ENCODE measurements at places on chromosomes 2 and 18.

GRCh38 chr18:76875390-76876325 lies 53.3 kb downstream of the ZNF236 start:
- peak; percentile 40 for DNase-seq

DNA sequence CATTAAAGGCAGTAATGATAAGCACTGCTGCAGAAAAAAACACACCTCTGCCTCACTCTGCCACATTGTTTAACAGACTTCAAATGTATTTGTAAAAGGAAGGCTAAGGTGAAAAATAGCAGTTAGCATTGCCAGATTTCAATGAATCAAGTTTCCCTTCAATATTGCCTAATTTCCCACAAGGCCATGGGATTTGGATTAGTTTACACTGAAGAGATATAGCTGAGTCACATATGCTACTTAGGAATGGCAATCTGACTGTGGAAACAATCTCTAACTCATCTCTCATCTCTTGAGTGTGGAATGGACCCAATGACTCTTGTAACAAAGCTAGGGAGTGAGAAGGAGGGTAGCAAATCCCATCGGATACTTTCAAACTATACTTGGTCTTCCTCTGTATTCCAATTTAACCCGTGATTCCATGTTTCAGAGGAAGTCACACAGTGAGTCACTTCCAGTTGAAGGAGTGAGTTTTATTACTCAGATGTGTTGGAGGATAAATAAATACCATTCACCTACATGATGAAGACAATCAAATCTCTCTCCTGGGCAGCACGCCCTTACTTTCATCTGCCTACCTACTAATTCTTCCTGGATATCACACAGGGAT lies 5.1 kb downstream of the B4GALT6 start:
- no peak for DNase-seq

GRCh38 chr2:12606472-12607000 lies 110.2 kb upstream of the TRIB2 start:
- no peak for DNase-seq

GRCh38 chr2:136067897-136068580 lies 49.9 kb downstream of the CXCR4 start:
- no peak for DNase-seq

DNA sequence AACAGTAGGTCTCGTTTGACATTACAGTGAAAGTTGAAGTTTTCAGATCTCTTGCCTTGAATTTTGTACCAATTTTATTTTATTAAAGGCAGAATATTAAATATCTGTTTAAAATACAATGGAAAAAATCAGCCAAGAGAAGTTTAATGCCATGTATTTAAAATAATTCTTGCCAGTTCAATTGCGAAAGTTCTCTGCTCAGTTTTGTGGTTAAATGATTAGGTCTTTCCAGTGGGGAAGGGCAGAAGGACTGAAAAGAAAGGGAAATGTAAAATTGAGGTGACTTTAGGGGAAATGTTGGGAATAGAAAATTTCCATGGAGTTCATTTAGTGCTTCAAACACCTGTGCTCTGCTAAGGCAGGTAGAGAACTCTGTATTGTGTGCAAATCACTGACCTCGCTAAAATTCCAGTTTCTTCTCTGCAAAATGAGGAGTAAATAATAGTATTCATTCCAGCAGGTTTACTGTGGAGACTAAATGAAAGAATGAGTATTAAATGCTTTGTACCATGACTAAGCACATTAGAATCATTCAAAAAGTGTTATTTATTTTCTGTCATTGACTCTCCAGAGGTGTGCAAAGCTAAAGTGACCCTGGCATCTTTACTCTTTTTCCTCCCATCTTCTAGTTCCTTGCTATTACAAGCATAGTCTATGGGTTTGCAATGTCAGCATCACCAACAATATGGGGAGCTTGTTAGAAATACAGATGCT lies 74.4 kb downstream of the KIAA1328 start:
- no peak for DNase-seq

GRCh38 chr2:151987484-151987883 lies 111.4 kb downstream of the CACNB4 start:
- no peak for DNase-seq

DNA sequence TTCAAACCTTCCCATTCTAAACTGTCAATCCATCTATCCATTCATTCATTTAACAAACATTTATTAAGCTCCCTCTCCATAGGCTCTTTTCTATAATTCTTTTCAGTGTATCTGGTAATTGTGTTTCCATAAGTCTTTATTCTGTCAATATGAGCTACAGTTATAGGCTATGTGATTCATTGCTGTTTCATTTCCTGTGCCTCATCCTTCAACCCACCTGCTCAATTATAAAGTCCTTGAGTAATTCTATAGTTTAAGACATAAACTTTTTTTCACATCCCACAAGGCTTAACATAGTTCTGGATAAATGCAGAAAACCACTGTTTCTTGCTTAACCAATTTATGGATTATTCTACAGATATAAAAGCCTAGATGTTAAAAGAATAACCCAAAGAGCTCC lies 84.2 kb upstream of the PIK3C3 start:
- no peak for DNase-seq

- DNase-seq, result no peak
Measured at GRCh38 chr2:216343221-216343980, 28.9 kb downstream of the MARCHF4 start.

GRCh38 chr2:215601990-215602721 lies 166.3 kb upstream of the FN1 start:
- no peak for DNase-seq

DNA sequence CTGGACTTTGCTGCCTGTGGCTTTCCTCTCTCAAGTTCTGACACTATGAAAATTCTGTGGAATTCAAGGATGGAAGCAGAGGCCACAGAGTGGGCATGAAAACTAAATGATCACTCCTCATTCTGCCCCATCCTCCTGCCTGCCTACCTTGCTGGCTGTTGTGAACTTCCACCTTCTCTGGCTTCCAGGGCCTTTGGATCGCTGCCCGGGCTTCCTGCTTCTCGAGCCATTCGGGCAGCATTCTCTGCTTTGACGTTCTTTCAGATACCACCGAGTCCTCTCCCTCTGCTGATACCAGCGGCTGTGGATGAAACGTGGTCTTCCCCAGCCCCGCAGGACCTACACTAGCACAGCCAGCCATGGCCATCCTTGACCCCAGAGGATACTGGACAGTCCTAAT lies 327.7 kb upstream of the SLC14A2 start:
- no peak for DNase-seq

DNA sequence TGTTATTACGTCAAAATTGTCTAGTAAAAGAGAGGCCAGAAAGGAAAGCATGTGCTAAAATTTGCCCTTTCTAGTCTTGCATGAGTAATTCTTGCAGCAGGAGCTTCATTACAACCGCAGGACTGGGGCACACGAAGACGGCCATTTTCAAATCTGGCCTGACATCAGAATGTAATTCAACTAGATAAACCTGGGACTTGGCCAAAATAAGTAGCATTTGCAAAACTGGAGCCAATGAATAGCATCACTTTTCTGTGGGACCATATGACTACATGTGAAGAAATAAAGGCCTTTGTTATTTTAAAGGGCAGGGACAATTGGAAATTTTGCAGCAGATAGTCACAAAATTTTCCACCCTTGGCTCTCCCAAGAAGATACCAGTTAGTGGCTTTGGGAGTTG lies 3.0 kb upstream of the FZD7 start:
- DNase-seq, result no peak

DNA sequence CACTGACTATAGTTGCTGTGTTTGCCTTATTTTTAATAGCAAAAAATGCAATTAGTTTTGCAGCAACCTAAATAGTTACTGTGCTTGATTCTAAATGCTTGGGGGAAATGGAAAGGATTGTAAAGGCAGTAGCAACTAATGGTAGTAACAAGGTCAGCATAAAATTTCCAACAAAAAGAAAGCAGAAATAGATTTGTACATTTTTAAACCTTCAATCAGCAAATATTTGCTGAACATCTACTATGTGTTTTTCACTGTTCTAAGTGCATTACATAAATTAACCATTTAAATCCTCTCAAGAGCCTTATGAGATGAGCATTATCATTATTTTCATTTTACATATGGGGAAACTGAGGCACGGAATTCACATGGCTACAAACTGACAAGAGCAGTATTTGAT lies 308.0 kb upstream of the UBE2E3 start:
- DNase-seq, result no peak

DNA sequence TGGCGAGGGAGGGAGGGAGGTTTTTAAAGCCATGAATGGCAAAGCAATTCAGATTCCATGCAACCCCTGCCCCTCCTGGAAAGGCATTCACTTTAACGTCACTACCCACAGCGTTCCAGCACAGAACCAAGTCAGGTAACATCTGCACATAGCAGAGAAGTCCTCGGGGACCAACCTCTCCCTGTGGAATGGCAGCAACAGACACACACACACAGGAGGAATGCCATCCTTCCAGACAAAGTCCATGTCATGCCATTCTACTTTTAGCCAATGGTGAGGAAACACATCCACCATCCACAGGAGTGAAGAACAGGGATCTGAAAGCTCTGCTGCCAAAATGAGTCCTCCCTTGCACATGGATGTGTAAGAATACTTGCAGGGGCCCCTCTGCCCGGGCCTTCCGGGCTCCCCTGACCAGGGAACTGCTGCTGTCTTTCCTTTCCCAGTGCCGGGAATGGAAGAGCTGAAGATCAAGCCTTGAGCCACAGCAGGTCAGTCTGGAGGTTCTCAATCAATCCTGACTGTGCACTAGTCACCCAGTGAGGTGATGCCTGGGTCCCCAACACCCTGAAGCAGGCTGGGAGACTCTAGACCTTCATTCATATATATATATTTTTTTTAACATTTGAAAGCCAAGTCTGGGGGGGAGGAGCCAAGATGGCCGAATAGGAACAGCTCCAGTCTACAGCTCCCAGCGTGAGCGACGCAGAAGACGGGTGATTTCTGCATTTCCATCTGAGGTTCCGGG lies 63.7 kb downstream of the UXS1 start:
- no peak for DNase-seq

- DNase-seq, result no peak
Measured at GRCh38 chr18:21745231-21745630, 4.6 kb downstream of the MIB1 start.

DNA sequence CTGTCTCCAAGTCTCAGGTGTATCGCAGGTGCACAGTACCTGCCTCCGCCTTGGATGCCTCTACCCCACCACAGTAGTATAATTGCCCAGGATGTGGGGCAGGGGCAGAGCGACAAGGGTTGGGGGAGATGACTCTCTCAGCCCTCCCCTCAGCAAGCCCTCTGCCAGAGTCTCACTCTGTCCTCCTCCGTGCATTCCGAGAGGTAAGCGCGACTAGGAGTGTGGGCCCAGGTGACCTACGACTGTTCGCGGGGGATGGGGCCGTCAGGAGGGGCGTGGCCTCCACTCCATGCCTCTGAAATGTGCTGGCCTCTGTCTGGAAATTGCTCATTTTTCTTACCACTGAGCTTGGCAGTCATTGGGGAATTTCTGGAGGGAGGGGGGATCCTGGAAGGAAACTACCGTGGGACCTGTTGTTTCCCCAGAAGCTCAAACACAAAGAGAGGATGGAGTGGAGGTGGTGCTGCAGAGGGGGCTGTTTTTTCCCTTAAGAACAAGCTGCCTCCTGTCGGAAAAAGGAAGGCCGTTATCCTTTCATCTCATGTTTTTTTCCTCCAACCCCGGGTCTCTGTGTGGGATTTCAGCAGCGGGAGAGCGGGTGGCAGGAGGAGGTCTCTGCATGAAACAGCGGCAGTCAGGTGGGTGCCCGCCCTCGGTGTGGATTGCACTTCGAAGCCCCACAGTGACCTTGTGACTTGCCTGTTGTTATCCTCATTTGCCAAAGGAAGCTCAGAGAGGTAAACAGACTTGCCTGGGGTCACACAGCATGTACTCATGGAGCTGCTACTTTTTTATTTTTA lies 13.0 kb upstream of the RALB start:
- DNase-seq, result no peak

- no peak for DNase-seq
Measured at GRCh38 chr2:231554748-231555545, 24.7 kb upstream of the NMUR1 start.

DNA sequence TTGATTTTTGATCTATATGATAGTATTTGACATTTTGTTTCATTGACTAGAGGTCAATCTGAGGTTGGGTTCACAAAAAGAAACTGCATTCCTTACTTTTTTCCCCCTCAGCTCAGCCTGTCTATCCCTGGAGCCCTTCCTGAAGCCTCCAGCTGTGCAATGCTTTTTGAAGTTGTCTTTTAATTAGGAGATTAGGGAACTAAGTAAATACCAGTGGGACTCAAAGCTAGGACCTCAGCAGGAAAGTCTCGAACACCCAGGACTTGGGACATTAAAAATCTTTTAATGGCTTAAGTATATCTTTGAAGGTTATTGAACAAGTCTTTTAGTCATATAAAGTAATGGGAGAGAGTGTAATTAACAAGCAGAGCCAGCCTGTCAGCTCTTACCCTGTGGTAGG lies 220.2 kb downstream of the PDE11A start:
- no peak for DNase-seq

GRCh38 chr2:234661175-234661574 lies 164.3 kb upstream of the ARL4C start:
- DNase-seq, result no peak

- DNase-seq, result no peak
Measured at GRCh38 chr18:57989536-57989935, 54.5 kb upstream of the NEDD4L start.

DNA sequence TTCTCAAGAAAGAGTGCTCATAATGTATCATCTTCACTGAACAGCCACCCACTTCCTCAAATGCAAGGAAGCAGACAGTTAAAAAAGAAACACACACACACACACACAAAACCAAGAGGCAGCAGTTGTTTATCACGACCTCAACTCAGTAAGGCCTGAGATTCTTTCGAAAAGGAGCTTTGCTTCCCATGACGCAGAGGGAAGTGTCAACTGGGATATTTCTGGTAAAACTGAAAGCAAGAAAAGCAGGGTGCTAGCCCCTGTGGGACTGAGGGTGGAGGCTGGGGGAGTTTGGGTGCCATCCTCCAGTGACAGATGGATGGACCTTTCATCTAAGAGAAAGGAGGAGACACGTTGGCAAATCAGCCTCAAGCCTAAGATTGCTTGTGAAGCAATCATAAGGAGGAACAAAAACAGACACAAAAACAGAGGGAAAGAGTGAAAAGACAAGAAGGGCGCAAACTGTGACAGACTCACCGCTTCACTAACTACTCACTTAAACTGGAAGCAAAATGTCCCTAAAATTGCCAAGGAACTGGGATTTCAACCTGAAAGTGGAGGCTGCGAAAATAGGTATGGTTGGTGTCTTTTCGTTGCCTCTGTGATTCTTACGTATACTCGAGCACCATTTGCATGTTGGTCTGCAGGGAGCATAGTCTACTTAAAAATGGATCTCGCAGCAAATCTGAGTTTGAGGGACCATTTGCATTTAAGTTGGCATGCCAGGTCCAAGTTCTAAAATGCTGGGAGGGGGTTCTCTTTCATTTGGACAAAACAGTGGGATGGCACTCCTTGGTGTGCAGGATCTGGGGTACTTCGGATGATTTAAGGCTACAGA lies at the start of gene ARHGAP25:
Gene ARHGAP25, plus strand, starts transcription at position 124 of the 838 bp plus-strand sequence. Its CDS starts 389 bp downstream, at position 513.
- DNase-seq, result no peak

Measured in NCI-H187 (cell line).